Urinary bladder (tissue), 4 donors: ENCODE measurements at places on chromosomes 7 and 10. TPM values are rescaled to one million over a fixed set of nuclear protein-coding genes. Genes with fewer than 3 reads are reported as not detected.

GHRHR gene
- polyA plus RNA-seq = not detected

SLC29A3 gene
- polyA plus RNA-seq = 8.3 TPM

NPFFR1 gene
- 0.01 TPM for polyA plus RNA-seq

HPSE2 gene
- polyA plus RNA-seq = 46.3 TPM

SPDYE1 gene
- polyA plus RNA-seq = not detected
